M059J (cell line): ENCODE measurements at places on chromosomes 4 and X.

DNA sequence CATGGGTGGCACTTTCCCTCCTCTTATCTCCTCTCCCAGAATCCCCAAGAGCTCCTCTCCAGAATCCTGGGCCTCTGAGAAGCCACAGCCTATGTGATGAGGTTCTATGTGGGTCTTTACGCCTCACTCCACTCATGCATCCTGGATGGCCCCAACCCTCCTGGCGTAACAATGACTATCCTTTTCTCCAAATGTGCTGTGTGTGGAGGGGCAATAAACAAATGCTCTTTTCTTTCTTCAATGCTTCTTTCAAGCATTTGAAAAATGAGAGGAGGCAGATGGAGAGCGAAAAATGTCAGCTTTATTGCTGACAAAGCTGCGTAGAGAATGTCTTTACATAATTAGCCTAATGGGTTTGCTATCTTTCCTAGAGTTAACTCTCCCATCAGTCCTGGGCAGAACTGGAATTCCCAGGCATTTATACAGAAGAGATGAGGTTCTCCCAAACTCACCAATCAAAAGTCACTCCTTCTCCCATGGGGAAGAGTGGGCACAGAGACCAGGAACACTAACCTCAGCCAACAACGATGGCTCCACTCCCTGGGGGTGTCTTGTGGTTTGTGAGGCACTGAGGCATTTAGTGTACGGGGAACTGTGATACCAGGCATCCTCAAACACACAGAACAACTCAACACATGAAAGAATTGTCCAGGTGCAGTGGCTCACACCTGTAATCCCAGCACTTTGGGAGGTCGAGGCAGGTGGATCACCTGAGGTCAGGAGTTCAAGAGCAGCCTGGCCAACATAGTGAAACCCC, 118.9 kb upstream of the SLC34A2 start:
- DNase-seq, result no peak

GRCh38 chrX:38438321-38438720, 85.9 kb downstream of the OTC start:
- DNase-seq, result no peak

- peak; percentile 46 for DNase-seq
Measured at GRCh38 chrX:154734061-154734781, 16.7 kb downstream of the GAB3 start.

- DNase-seq, result no peak
Measured at GRCh38 chr4:4423706-4424498, 37.0 kb downstream of the NSG1 start.

DNA sequence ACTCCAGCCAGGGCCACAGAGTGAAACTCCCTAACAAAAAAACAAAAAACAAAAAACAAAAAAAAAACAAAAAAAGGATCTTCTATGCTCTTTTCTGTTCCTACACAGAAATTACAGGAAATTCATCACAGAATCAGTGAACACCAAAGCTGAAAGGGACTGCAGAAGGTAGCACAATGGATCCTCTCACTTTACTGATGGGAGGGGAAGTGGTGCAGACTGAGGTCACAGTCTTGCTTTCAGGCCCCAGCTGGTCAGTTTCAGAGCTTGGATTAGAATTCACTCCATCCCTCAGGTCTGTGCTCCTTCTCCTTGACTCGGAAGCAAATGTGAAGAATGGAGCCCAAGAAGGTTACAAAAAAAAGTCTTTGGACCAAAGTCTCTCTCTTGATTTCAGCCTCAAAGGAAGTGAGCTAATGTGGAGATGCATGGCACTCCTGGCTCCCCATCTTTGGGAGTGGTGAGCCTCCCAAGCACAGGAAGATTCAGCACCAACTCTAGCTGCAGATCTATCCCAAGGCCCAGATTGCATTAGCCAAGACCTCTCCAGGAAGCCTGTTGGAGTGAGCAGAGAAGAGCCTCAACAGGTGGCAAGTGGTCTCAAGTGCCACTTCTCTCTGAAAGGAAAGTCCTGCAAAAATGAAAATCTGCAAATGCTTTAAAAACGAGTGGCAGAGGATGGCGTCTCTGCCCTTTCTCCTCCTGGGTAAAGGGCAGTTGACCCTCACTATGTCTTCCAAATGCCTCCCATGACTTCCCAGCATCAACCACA, 176.0 kb downstream of the MAML3 start:
- no peak for DNase-seq

GRCh38 chr4:138263247-138263816, 21.2 kb upstream of the SLC7A11 start:
- DNase-seq, result no peak

DNA sequence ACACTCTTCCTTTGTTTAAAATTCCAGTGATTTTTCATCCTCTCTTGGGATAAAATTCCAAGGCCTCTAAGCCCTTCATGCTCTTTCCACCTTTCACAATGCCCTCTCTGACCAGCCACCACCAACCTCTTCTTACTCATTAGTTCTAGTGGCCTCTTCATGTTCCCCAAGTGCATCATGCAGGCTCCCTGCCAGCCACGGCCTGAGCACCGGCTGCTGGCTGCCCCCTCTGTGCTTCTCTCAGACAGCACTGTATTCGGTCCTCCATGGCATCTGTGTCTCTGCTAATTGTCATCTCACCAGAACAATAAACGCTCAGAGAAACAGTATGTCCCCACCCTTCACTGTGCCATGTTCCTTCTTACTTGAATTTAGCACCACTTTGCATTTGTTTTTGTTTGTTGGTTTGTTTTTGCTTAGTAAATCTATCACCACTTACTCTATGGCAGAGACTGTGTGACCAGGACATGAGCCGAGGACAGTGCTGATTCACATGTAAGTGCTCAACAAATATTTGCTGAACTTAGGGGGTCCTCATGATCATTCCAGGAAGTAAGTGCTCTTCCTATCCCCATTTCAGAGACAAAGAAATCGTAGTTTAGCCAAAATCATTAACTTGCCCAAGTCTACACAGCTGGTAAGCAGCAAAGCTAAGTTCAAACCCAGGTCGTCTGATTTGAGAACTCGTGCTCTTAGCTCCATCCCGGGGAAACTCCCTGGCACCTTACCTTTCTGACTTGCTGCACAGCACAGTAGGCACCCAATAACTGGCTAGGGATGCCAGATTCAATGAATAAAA, 77.1 kb upstream of the UCP1 start:
- no peak for DNase-seq

- DNase-seq, result peak; percentile 71
Measured at GRCh38 chrX:118974908-118975671, 672 bp downstream of the LONRF3 start.

DNA sequence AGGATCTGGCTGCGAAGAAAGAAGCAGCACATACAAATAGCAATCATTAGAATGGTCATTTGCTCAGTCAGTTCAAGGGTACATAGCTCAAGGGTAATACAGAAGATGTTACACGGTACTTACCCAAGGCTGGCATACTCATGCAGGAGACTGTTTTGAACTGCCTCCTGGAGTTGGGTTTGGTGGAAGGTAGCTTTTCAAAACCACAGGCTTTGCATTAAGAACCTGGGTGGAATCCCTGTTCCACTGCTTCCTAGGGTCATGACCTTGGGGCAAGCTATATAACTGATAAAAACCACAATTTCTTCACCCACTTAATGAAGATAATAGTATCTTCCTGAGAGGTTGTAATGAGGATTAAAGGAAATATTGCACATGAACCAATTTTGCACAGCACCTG, 36.5 kb downstream of the TBC1D9 start:
- no peak for DNase-seq

DNA sequence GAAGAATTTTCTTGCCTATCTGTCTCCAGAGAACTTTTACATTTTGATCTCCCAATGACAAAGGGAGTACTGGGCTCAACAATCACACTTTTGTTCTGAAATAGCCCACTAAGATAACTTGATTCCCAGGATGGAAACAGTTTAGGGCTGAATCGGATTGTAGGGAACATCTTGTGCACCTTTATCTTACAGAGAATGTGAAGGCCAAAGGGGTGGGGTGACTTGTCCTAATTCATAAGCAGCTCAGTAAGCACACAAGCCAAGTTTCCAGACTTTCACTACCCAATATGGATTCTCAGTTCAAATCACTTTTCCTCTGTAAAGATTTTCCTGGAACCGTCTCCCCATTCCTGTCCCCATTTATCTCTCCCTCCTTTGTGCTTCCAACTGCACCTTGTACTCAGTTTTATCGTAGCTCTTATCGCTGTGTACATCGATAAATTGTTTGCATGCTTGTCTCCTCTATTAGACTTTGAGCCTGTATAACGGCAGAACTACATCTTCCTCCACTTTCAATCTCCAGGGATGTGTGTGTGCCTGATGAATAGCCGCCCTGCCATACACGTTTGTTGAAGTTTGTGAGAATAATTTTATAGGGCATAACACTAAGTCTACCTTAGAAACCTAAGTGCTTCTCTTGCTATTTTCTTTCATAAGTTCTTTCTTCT, 77.4 kb downstream of the MBNL3 start:
- DNase-seq, result no peak

DNA sequence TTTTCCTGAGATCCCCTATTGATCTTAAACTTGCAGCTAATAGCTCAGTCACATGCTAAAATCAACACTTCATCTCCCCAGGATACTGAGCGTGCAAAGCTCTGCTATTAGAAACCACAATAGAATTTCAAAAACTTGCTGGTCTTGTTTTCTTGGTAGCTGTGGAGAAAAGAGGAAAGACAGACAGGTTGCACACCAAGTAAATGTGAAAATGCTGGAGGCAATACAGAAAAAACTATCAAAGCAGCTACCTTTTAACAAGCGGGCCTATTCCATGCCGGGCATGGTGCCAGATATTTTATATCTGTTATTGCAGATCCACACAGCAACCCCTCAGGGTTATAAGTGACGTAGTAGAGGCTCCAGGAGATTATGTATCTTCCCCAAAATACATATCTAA, 171.9 kb downstream of the DCTD start:
- peak; percentile 66 for DNase-seq

DNA sequence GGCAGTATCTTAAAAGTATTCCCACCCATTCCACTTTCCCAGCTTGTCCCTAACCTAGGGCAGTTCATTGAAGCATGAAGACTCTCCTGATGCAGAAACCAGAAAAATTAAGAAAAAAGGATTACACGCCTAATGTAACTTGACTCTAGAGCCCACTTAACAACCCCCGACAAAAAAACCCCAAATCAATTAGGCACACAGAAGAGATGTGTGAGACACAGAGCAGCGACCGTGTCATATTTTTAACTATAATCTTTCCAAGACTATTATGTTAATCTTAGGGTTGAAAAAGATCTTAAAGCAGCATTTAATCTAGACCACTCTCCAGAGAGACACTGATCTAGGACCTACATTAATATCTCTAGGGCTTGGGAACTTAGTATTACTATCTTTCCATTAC, 1.3 kb downstream of the YTHDC1 start:
- DNase-seq, result no peak
